ENCODE measurements at places on chromosomes 7 and 10.

- DNase-seq: peak; percentile 74
Measured at GRCh38 chr10:92848441-92849233, at the start of gene EXOC6. Gene EXOC6, plus strand, starts transcription at chr10:92848520. Its CDS starts 14 bp downstream, at chr10:92848534.

- no peak for DNase-seq
Measured at GRCh38 chr7:39958038-39958437, 8.0 kb downstream of the CDK13 start.

GRCh38 chr7:115516341-115516740 lies 514.2 kb downstream of the TFEC start:
- DNase-seq: no peak

GRCh38 chr10:48496105-48496830 lies 108.6 kb downstream of the ARHGAP22 start:
- DNase-seq: no peak

GRCh38 chr10:42928064-42928463 lies 145.5 kb downstream of the BMS1 start:
- DNase-seq: no peak

GRCh38 chr7:128035712-128036111 lies 4.5 kb upstream of the LRRC4 start:
- DNase-seq: no peak

DNA sequence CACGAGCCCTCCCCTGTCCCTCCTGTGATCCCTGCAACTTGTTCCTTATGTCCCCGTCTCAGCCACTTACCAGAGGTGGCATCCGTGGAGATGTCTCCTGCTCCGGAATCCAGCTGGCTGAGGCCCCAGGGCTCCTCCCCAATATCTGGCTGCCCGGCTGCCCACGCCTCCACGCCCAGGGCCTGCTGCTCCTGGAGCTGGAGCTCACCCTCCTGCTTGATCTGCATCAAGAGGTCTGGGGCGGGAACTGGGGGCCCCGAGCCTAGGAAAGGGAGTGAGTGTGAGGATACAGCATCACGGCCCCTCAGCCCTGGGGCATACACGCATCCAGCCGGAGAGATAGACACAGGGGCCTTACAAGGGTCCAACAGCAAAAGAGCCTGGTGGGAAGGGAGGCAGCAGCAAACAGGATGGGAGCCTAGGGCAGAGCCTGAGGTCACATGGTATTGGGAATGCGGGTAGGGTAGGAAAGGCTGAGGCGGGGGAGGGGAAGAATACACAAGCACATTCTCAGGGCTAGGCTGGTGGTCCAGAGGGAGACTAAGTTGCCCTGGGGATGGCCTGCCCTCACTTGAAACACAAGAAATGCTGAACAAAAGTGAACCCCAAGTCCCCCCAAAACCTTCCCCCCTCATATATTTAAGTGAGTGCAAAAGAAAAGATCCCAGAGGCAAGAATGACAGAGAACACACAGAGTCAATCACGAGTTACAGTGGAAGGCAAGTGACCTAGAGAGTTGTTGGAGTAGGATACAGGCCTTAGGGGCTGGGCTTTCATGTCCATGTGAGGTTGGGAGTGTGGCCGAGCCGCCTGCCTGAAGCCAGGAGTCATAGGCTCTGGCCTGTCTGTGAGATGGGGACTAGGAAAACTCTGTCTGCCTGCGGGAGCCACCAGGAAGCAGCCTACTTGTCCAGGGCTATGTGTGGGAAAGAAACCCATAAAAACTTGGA lies 16.9 kb upstream of the ZNF777 start:
- no peak for DNase-seq

GRCh38 chr10:114326795-114327194 lies 77.5 kb downstream of the AFAP1L2 start:
- DNase-seq: no peak

DNA sequence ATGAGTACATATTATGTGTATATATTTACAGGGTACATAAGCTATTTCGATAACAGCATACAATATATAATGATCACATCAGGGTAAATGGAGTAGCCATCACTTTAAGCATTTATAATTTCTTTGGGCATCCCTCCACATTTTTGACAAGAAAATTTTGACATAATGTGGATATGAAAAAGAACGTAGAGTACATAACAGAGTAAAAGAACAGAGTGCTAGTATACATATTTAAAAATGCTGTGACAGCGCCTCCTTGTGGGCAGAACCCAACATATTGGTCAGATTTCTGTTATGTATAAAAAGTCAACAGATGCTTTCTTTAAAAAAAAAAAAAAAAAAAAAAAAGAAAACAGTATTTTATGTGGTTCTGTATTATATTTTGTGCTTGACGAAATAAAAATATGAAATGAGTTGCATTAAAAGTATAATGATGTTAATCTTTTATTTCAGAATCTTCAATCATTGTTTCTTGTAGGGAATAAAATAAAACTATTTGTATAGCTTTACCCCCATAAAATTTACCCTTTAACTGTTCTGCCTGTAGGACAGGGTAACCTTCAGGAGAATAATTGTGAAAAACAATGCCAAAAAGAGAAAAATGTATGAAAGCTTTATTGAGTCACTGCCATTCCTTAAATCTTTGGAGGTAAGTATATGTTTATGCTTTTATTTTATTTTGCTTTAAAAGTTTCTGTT lies 18.3 kb upstream of the HBP1 start:
- DNase-seq: peak; percentile 78

- no peak for DNase-seq
Measured at GRCh38 chr10:4568731-4569130, 257.3 kb upstream of the AKR1E2 start.

- DNase-seq: peak; percentile 13
Measured at GRCh38 chr7:4842319-4843064, 19.3 kb downstream of the PAPOLB start.

DNA sequence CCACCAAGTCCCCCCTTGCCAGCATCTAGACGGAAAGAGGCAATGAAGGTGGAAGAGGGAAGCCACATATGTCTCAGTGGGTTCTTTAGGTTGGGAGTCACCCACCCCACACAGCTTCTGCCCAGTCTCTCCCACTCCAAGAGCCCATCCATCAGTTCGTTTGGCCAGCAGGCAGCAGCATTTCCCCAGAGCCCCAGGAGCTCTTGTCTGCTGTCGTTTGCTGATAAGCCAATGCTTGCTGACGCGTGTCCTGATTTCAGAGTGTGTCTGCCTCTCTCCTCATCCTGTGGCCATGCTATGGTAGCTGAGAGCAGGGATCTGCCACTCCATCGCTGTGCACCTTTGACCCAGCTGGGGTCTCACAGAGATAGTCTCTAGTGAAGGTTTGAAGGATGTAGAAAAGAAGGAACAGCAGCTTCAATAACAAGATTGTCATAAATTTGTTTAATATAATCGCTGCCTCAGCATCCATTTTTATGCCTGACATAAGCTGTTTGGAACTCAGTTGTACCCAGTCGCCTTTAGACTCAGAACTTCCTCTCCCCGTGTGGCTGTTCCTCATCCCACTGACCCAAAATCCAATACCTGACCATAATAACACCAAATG lies 39.4 kb upstream of the GDF10 start:
- DNase-seq: no peak

GRCh38 chr10:70770001-70770400 lies 15.2 kb downstream of the TBATA start:
- no peak for DNase-seq

Measured in IMR-90 (cell line).